Caki2 (cell line): ENCODE measurements at places on chromosomes 2 and 18. TPM values are rescaled to one million over a fixed set of nuclear protein-coding genes. Genes with fewer than 3 reads are reported as not detected.

GRCh38 chr2:25806941-25807340 is 71.3 kb downstream of the ASXL2 start:
- no peak for DNase-seq

- DNase-seq = no peak
These were observed 5.5 kb downstream of the ZNF396 start for GRCh38 chr18:35371412-35372195.

GRCh38 chr2:99397266-99397920 is 60.2 kb downstream of the EIF5B start:
- DNase-seq = no peak

DNA sequence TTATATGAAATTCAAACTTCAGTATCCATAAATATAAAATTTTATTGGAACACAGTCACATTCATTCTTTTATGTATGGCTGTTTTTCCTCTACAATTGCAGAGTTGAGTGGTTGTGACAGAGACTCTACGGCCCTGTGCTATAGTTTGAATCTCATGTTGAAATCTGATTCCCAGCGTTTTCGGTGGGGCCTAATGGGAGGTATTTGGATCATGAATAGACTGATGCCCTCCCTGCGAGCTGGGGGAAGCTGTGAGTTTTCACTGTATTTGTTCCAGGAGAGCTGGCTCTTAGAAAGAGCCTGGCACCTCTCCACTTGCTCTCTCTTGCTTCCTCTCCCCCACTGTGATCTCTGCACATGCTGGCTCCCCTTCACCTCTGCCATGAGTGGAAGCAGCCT is 1.7 kb downstream of the PFN4 start:
- no peak for DNase-seq

DNA sequence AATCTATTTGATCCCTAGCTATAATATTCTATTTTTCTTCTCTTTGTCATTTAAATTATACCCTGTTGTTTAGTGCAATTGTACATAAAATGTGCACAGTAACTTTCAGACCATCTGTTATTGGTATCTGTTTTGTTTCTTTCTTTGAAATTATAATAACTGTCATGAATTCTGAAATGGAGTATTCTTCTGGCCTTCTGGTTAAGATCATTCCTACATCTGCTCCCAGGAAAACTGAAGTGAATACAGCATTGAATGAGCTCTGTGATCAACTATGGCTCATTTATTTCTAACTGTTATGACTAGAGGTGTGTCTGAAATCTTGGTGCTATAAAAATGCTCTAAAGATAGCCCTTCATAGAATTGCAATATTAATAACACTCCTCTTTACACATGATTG is 788.4 kb upstream of the TMEFF2 start:
- DNase-seq = no peak

DNA sequence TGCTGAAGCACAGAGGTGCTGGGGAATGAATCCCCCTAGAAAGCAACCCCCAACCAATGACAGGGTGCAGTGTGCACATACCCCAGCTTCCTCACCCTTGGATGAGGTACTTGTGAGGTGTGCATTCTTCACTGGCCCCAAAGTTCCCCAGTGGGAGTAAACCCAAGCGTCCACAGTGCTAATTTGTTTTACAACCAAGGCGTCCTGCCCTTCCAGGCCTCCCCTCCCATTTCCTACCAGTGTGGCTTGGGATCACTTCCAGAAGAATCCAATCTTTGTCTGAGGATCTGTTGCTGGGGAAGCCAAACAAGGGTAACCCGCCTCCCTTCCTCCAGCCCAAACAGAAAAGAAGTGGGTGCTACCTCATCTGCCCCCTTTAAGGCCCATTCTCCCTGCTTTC is 40.3 kb upstream of the TEX51 start:
- DNase-seq = no peak

GRCh38 chr18:55657572-55658331 is 69.8 kb upstream of the TCF4 start:
- DNase-seq = no peak

DNA sequence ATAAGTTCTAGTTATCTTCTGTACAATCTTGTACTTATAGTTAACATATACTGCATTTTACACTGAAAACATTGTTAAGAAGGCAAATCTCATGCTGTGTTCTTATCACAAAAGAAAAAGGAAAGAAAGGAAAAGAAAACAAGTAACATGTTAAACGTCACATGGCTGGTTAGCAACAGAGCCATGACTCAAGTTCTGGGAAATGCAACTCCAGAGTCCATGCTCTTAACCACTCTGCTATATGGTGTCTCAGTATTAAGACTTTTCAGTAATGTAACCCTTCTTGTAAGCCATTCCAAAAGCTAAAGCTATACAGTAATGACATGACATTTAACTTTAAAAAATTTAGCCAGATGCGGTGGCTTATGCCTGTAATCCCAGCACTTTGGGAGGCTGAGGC is 181.4 kb downstream of the BARD1 start:
- DNase-seq = no peak

- no peak for DNase-seq
These were observed 70.6 kb downstream of the CTAGE1 start for GRCh38 chr18:22346953-22347605.

GRCh38 chr2:235132651-235133050 is 180.8 kb downstream of the SH3BP4 start:
- no peak for DNase-seq

DNA sequence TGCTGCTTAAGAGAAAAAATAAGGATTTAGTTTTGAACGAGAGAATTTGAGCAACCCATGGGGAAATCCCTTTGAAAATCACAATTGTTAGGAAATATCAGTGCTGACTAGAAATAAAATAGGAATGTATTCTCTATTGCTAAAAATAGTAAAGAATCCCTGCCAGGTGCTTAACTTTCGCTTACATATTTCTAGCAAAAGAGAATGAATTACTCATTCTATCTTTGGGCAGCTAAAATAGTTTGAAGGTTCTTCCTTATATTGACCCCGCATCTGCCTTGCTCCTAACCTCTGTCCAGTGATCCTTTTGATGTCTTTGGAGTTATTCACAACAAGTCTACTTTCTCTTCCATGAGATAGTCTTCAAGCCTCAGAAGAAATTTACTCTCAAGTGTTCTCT is 103.8 kb downstream of the PLCL1 start:
- DNase-seq = no peak

WNT10A gene
- total RNA-seq = 4.5 and 6.5 TPM in 2 replicates

MRPL19 gene
- total RNA-seq = 71.3 and 125 TPM in 2 replicates

ECEL1 gene
- total RNA-seq = 1.0 TPM in 1 of 2 replicates, not detected in the other

NRBP1 gene
- total RNA-seq = 146 and 150 TPM in 2 replicates
